Calu3 (cell line): ENCODE measurements at places on chromosomes 5 and 9. TPM values are rescaled to one million over a fixed set of nuclear protein-coding genes. Genes with fewer than 3 reads are reported as not detected.

Gene RFK
- total RNA-seq = 13.0 and 14.0 TPM in 2 replicates

Gene MOB3B
- total RNA-seq = 7.6 and 10.8 TPM in 2 replicates

Gene SPINK7
- total RNA-seq = not detected in 2 replicates

Gene FCN2
- not detected in 2 replicates for total RNA-seq

Gene TAL2
- not detected in 2 replicates for total RNA-seq

Gene DNAJB5
- 1.5 and 3.1 TPM in 2 replicates for total RNA-seq

Gene ABLIM3
- total RNA-seq = 58.2 and 70.9 TPM in 2 replicates

Gene CDH9
- not detected in 2 replicates for total RNA-seq

Gene CDH10
- not detected in 2 replicates for total RNA-seq

Gene PRLR
- total RNA-seq = 0.59 and 1.2 TPM in 2 replicates

Gene INSYN2B
- total RNA-seq = not detected in 2 replicates

Gene C9orf153
- not detected in 2 replicates for total RNA-seq

Gene BAAT
- 10.2 and 18.6 TPM in 2 replicates for total RNA-seq

Gene MCIDAS
- total RNA-seq = 4.4 and 4.9 TPM in 2 replicates

DNA sequence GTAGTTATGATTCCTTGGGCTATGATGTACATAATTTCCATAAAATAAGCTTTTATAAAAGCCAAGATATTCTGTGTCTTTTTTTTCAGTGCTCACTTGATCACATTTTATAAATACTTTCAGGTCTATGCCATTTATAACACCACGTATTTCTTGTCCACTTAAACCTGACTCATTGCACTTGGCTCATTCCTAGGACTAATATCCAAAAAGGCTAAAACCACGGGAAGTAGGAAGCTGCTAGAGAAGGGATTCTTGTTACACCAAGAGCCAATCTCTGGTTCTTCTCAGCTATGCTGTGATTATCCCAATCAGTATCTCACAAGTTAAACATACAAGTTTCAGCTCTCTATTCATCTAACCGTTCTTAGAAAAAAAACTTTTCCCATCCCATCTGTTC, 80.4 kb upstream of the CDH6 start:
- H3K4me3 ChIP-seq = no peak overlapping the region
- no peak overlapping the region for H3K27ac ChIP-seq
- DNase-seq = no peak
- no peaks in the 10 kb centered on the region for H3K27me3 ChIP-seq
- no peaks in the 10 kb centered on the region for H3K4me1 ChIP-seq

DNA sequence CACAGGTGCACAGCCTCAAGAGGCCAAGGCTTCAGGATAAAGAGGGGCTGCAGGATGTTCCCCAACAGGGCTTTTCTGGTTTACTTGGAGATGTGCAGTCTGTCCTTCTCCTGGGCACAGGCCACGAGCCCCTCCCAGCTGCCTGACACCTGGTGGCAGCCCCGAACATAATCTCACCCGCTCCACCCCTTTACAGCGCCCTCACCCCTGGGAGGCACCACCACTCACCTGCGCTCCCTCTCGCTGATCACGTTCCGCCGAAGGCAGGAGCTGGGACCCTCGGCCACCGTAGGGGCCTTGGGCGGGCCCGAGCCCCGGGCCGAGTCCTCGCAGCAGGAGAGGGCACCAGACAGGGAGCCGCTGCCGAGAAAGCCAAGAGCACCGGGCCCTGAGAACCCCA, 514 bp downstream of the SOHLH1 start:
- no peak for DNase-seq
- H3K36me3 ChIP-seq = no peaks in the 10 kb centered on the region
- H3K4me3 ChIP-seq = no peak overlapping the region
- H3K27me3 ChIP-seq = peaks cover 37% of the 10 kb centered on the region
- H3K27ac ChIP-seq = no peak overlapping the region
- H3K4me1 ChIP-seq = no peaks in the 10 kb centered on the region

DNA sequence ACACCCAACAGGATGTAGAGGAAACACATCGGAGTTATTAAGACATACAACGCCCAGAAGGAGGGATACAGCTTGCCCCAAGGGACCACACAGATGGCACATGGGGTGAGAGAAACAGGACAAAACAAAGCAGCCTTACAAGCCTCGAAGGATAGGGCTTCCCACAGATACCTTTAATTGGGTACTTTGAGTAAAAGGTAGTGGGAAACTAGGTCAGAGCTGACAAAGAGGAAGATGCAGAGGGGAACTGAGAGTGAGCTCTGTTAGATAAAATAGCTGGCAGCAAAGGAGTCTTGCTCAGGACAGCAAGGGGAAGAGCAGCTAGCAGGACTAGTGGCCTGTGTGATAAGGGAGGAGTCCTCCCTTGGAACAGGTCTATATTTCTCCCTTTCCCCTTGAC, 48.2 kb downstream of the OTP start:
- no peak overlapping the region for H3K4me3 ChIP-seq
- H3K27ac ChIP-seq = no peak overlapping the region
- no peak for DNase-seq

- no peaks in the 10 kb centered on the region for H3K36me3 ChIP-seq
- DNase-seq = no peak
- no peak overlapping the region for H3K27ac ChIP-seq
- H3K4me1 ChIP-seq = no peaks in the 10 kb centered on the region
- no peaks in the 10 kb centered on the region for H3K27me3 ChIP-seq
Observed at GRCh38 chr9:78928625-78929405, 631.9 kb downstream of the PSAT1 start.

DNA sequence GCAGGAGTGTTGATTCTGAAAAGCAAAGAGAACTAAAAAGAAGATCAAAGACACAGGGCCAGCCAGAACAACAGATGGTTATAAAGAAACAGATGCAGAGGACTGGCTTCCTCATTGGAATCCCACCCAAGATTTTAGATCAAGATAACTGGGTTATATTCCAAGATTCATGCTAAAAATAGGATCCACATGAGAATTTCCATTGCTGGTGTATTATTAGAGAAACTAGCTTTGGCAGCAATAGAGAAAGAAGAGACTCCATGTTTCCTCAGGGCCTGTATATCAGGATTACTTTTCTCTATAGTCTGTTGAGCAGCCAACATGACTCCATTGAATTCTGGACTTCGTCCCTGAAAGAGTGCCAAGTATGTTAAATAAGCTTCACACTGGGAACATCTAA, 367.3 kb downstream of the TUSC1 start:
- H3K4me3 ChIP-seq = no peak overlapping the region
- DNase-seq = no peak
- no peaks in the 10 kb centered on the region for H3K36me3 ChIP-seq
- H3K4me1 ChIP-seq = no peaks in the 10 kb centered on the region
- H3K27ac ChIP-seq = no peak overlapping the region

DNA sequence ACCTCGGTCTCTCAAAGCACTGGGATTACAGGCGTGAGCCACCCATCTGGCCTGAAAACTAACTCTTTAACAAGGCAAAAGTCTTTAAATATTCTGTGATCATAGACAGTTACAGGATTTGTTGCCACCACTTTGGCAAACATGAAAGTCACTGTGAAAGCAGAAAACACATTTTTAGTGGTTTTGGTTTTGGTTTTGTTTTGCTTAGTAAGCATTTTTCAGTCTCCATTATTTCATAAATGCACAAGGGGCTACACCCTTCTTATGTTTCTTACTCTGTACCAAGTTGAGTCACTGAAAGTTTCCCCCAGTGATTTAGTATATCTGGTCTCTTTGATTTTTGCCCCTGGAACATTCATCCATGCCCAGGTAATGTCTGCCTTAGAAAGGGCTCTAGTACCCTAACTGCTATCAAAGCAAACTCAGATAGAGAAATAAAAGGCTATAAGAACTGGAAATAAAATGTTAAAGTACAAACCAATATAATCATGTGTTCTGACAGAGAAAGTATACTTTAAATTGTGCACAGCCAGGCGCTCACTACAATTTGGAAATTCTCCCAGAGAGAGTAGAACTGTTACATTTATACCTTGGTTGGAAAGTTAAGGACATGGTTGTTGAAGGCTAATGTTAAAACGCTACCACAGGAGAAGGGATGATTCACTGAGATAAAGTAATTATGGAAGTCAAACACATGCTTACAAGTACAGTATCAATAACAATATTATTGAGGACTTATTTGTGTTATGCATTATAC, 1022.5 kb upstream of the DMAC1 start:
- no peak overlapping the region for H3K27ac ChIP-seq
- DNase-seq = no peak
- no peaks in the 10 kb centered on the region for H3K36me3 ChIP-seq
- no peaks in the 10 kb centered on the region for H3K4me1 ChIP-seq

- no peak overlapping the region for H3K27ac ChIP-seq
- H3K4me3 ChIP-seq = no peak overlapping the region
- no peaks in the 10 kb centered on the region for H3K36me3 ChIP-seq
- peak; percentile 2 for DNase-seq
- no peaks in the 10 kb centered on the region for H3K27me3 ChIP-seq
- H3K4me1 ChIP-seq = no peaks in the 10 kb centered on the region
Observed at GRCh38 chr9:84266087-84266561, 74.4 kb downstream of the SLC28A3 start.

DNA sequence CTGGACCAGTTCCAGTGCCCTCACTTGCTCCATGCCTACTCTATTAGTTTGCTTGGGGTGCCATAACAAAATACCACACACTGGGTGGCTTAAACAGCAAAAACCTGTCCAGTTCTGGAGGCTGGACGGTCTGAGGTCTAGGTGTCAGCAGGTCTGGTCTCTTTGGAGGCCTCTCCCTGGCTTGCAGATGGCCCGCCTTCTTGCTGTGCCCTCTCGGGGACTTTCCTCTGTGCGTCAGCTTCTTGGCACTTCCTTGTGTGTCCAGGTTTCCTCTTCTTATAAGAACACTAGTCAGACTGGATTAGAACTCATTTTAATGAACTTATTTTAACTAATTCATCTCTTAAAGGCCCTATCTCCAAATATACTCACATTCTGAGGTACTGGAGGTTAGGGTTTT, 97.2 kb downstream of the CARTPT start:
- peaks cover 4% of the 10 kb centered on the region for H3K36me3 ChIP-seq
- peak overlapping the region; percentile 72 for H3K27ac ChIP-seq
- peak; percentile 78 for DNase-seq
- H3K27me3 ChIP-seq = no peaks in the 10 kb centered on the region
- H3K4me1 ChIP-seq = peaks cover 7% of the 10 kb centered on the region

- DNase-seq = no peak
- no peak overlapping the region for H3K4me3 ChIP-seq
- no peaks in the 10 kb centered on the region for H3K36me3 ChIP-seq
- no peaks in the 10 kb centered on the region for H3K27me3 ChIP-seq
Observed at GRCh38 chr5:117299224-117299935, 724.8 kb upstream of the SEMA6A start.

DNA sequence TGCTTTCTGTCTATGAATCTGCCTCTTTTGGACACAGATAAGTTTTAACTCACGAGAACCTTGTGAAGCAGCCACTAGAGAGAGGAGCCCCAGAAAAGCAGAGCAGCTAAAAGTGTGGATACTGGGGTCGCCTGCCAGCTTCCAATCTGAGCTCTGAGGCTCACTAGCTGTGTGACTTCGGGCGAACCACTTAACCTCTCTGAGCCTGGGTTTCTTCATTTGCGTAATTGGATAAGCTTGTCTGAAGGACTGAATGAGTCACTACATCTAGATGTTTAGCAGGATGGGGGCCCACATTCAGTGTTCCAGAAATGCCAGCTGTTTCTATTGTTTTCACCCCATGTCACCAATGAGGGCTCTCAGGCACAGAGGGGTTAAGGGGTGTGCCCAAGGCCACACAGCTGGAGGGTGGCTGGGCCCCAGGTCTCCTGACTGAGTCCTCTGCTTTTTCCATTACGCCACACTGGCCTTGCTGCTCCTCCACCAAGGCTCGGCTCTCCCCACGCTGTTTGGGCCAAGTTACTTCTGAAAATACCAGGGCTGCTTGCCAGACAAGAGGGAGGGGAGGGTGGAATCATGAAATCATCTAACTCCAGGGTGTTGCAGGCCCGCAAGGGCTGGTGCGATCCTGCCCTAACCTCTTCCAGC, 36.2 kb downstream of the SH3PXD2B start:
- H3K27ac ChIP-seq = no peak overlapping the region
- no peak overlapping the region for H3K4me3 ChIP-seq
- no peak for DNase-seq
- H3K27me3 ChIP-seq = no peaks in the 10 kb centered on the region
- H3K4me1 ChIP-seq = peaks cover 21% of the 10 kb centered on the region

DNA sequence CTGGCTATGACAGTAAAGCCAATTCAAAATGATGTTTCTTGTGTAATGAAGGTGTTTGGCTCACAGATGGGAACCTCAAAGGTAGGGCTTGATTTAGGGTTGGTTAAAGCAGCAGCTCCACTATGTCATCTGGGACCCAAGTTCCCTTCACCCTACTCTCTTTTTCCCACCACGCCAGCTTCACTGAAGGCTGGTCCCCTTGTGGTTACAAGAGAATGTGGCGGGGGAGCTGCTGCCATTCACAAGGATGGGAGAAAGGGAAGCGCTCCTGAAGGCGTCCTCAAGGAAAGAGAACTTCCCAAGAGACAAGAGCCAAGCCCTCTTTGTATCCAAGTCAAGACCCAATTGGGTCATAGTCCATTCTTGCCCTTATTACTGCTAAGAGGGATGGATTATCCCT, 72.7 kb downstream of the NTRK2 start:
- H3K4me3 ChIP-seq = no peak overlapping the region
- peaks cover 10% of the 10 kb centered on the region for H3K4me1 ChIP-seq
- no peak for DNase-seq

GRCh38 chr5:96657068-96657467, 5.1 kb upstream of the CAST start:
- H3K27ac ChIP-seq = peak overlapping the region; percentile 98
- H3K36me3 ChIP-seq = peaks cover 21% of the 10 kb centered on the region
- peak; percentile 76 for DNase-seq
- H3K4me1 ChIP-seq = peaks cover 94% of the 10 kb centered on the region
- peak overlapping the region; percentile 56 for H3K4me3 ChIP-seq

- no peak overlapping the region for H3K27ac ChIP-seq
- H3K4me3 ChIP-seq = no peak overlapping the region
- peaks cover 22% of the 10 kb centered on the region for H3K27me3 ChIP-seq
Observed at GRCh38 chr5:176660530-176660859, 13.2 kb downstream of the TSPAN17 start.

- DNase-seq = peak; percentile 72
- H3K27me3 ChIP-seq = no peaks in the 10 kb centered on the region
- H3K4me3 ChIP-seq = no peak overlapping the region
- no peak overlapping the region for H3K27ac ChIP-seq
Observed at GRCh38 chr5:126339215-126339805, 83.9 kb upstream of the GRAMD2B start.

- no peak overlapping the region for H3K4me3 ChIP-seq
- no peak overlapping the region for H3K27ac ChIP-seq
- H3K4me1 ChIP-seq = peaks cover 11% of the 10 kb centered on the region
- peaks cover 33% of the 10 kb centered on the region for H3K27me3 ChIP-seq
- no peaks in the 10 kb centered on the region for H3K36me3 ChIP-seq
- peak; percentile 10 for DNase-seq
Observed at GRCh38 chr5:130476325-130476724, 572.1 kb downstream of the CHSY3 start.

DNA sequence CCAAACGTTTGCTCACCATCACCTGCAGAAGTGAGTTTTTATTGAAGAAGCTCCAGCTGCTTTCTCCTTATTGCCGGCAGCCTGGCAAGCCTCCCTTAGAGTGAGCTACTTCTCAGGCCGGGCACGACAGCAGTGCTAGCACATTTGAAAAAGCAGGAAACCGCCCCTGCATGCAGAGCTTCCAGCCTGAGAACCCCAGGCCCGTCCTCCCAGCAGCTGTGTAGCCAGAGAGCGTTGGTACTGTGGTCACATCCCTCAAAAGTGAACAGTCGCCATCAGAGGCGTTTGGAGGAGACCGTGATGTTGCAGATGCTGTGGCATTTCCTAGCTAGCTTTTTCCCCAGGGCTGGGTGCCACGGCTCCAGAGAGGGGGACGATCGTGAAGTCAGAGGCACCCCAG, 23.5 kb downstream of the SLC25A25 start:
- no peak overlapping the region for H3K4me3 ChIP-seq
- peaks cover 25% of the 10 kb centered on the region for H3K36me3 ChIP-seq
- H3K27ac ChIP-seq = no peak overlapping the region
- H3K27me3 ChIP-seq = no peaks in the 10 kb centered on the region
- DNase-seq = no peak
